ENCODE measurements at places on chromosomes 3 and 15.

DNA sequence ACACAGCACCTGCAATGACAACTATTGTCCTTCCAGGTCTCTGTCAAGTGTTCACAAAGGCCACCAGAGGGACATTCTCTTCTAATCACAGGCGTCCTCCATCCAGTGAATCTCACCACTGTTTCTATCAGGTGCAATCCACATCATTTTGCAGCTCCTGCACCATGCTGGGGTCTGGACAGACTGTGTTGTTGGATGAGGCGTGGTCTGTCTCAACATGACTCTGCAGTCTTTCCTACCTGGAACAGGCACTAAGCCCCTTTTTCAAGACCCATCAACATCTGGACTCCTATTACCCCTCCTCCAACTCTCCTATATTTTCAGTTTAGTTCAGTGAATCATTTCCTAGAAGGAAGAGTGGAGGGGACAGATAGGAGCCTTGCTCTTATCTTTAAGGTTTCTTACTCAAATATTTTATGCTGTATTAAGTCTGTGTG lies 31.5 kb upstream of the VEPH1 start:
- no peak for DNase-seq

- no peak for DNase-seq
These were observed 155.5 kb upstream of the ROPN1 start for GRCh38 chr3:124147429-124147828.

DNA sequence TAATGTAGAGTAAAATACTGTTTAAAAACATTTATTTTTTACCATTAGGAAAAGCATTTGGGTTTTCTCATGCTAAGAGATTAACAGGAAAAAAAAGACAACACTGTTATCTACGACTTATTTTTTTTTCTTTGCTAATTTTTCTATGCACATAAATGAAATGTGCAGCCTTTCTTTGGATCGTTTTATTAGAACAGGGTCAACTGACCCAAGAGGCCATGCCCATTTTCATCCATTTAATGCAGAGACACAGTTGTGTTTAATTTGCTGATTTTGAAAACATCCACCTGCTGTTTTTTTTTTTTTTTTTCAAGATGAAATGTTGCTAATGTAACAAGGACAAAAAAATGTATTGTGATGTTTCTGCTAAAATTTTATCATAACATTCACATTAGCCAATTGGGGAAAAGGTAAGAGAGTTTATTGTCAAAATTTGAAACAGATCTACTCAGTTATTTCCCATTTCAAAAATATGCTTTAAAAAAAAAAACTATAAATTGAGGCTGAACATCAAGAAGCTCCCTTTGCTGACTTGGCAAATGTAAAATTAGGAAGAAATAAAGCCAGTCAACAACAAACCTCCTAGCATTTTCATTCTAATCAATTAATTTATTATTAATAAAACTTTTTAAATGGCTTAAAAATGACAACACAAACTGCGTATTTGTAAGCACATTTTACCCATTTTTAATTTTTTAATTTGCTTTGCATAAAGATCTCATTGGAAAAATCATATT lies 485.2 kb downstream of the ROBO2 start:
- no peak for DNase-seq

DNA sequence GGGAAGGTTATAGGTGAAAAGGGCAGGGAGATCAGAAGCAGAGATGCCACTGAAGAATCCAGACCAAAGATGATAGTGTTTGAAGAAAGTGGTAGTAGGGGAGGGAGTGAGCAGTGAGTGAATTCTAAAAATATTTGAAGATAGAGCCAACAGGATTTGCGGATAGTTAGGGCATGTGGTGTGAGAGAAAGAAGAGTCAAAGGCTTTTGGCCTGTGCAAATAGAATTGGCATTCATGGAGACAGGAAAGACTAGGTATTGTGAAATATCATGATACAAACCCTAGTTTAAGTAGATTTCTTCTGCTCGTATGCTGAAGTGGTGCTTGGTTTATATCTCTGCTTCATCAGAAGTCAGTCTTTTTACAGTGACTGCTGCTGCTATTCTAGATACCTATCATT lies 224.2 kb upstream of the CFAP20DC start:
- DNase-seq = no peak

- no peak for DNase-seq
These were observed 53.8 kb downstream of the CACNA2D3 start for GRCh38 chr3:54176106-54176505.

DNA sequence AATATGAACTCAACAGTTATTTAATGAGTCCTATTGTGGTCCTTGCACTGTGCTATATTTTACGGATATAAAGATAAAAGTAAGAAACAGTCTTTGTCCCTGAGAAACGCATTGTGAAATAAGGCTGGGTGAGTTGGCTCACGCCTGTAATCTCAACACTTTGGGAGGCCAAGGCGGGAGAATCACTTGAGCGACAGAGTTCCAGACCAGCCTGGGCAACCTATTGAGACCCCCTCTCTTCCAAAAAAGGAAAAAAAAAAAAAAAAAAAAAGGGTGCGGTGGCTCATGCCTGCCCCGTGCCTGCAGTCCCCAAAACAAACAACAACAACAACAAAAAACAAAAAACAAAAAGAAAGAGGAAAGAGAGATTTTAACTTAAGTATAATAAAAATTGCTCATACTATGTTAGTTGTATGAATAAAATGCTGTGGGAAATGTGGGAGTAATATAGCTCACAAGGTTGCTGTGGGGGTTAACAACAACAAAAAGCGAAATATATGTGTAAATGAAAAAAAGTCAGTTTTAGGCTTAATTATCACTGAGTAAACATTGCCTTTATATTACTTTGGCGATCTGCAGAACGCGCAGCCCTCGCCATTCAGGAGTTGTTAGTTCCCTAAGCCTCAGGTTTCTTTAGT lies 461 bp upstream of the FNDC3B start:
- no peak for DNase-seq
